ENCODE measurements at places on chromosomes 6 and 20. TPM values are rescaled to one million over a fixed set of nuclear protein-coding genes. Genes with fewer than 3 reads are reported as not detected.
A peak's percentile ranks its signal among the peaks of the same experiment; 100 is the strongest.

- H3K4me3 ChIP-seq: no peak overlapping the region
- no peaks in the 10 kb centered on the region for H3K27me3 ChIP-seq
- H3K27ac ChIP-seq: peak overlapping the region; percentile 68
- DNase-seq: peak; percentile 49
- peaks cover 64% of the 10 kb centered on the region for H3K4me1 ChIP-seq
- H3K36me3 ChIP-seq: peaks cover 6% of the 10 kb centered on the region
Measured at GRCh38 chr6:17867880-17868279, 119.6 kb downstream of the KIF13A start.

ZNF318 gene
- total RNA-seq: 12.2 TPM

ADTRP gene
- 0.58 TPM for total RNA-seq

- H3K27ac ChIP-seq: peak overlapping the region; percentile 100
- DNase-seq: peak; percentile 94
- H3K27me3 ChIP-seq: no peaks in the 10 kb centered on the region
- H3K36me3 ChIP-seq: no peaks in the 10 kb centered on the region
- peak overlapping the region; percentile 12 for H3K4me3 ChIP-seq
- peaks cover 79% of the 10 kb centered on the region for H3K4me1 ChIP-seq
Measured at GRCh38 chr6:85403331-85404015, 46.4 kb upstream of the NT5E start.

MYMX gene
- 0.53 TPM for total RNA-seq

GRCh38 chr20:6075428-6076219 lies 21.8 kb upstream of the LRRN4 start:
- no peak for DNase-seq
- no peak overlapping the region for H3K27ac ChIP-seq
- no peaks in the 10 kb centered on the region for H3K36me3 ChIP-seq
- H3K27me3 ChIP-seq: peaks cover 5% of the 10 kb centered on the region

DNA sequence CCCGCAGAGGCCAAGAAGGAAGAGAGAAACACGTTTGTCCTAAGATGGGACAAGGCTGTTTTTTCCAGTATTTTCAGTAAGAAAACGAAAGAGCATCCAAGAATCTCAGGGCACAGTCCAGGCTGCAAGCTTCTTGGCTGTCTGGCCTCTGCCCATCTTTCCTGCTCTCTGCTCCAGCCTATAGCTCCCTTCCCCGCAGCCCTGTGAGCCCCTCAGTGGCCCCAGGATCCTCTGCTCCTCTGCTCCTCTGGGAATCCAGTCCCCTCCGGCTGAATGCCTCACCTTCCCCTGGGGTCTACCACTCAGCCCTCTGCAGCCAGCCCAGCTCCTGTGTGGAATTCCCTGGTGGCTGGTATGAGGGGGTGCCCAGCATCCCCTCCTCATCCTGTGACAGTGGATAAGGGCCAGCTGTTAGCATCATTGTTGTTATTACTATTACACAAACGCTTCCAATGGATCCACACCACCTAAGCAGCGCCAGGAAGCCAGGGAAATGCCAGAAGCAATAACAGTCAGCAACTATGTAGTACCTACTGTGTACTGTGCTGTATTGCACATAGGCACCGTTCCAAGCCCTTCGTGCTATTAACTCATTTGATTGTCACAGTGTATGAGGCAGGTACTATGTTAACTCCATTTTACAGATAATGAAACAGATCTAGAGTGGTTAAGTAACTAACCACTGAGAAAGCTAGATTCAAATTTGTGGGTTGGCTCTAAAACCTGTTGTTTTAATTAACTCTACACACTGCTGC lies 60.3 kb upstream of the PTPN1 start:
- no peak overlapping the region for H3K4me3 ChIP-seq
- no peaks in the 10 kb centered on the region for H3K36me3 ChIP-seq
- H3K27me3 ChIP-seq: no peaks in the 10 kb centered on the region
- DNase-seq: no peak

DNA sequence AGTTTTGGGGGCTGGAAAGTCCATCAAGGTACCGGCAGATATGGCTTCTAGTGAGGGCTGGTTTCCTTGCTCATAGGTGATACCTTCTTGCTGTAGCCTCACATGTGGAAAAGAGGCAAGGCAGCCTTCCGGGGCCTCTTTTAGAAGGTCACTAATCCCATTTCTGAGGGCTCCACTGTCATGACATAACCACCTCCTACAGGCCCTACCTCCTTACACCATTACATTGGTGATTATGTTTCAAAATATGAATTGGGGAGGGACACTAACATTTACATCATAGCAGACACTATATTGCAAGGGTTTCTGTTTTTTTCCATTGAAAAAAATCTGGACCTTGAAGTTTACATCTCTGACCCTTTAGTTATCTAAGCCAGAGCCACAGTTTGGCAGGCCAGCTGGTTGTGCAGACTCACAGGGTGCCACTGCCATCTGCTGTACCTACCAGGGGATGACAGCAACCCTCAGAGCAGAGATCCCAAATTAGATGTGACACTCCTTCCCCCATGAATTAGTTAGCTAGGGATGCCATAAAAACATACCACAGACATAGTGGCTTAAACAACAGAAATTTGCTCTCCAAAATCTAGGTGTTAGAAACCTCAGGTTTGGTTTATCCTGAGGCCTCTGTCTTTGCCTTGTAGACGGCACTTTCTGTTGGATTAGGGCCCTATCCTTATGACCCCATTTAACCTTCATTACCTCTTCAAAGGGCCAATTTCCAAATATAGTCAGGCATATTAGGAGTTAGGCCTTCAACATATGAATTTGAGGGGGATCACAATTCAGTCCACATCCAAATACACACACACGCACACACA lies 166.4 kb upstream of the RNF217 start:
- no peak for DNase-seq
- H3K27me3 ChIP-seq: no peaks in the 10 kb centered on the region
- no peak overlapping the region for H3K4me3 ChIP-seq
- H3K4me1 ChIP-seq: no peaks in the 10 kb centered on the region
- no peak overlapping the region for H3K27ac ChIP-seq

- no peak for DNase-seq
- no peaks in the 10 kb centered on the region for H3K27me3 ChIP-seq
- H3K4me3 ChIP-seq: no peak overlapping the region
- no peaks in the 10 kb centered on the region for H3K4me1 ChIP-seq
Measured at GRCh38 chr20:52200870-52201269, 9.3 kb upstream of the ZFP64 start.

DNA sequence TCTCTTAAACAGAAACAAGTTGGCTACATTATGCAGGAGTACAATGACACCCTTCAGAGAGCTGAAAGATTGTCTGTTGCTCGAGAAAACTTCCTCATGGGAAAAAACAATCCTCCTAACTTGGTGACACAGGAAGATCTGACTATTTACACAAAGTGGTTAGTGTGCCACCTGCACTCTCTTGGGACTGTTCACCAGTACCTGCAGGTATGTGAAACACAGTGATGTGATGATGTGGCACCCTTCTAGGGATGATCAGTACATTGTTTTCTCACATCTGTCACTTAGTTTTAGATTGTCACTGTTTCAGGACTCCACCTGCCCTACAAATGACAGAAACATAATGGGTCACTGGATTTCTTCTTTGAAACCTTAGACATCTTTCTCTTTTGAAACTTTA lies 101.8 kb downstream of the CEP57L1 start:
- no peak overlapping the region for H3K4me3 ChIP-seq
- no peaks in the 10 kb centered on the region for H3K27me3 ChIP-seq
- no peak for DNase-seq
- no peak overlapping the region for H3K27ac ChIP-seq
- H3K4me1 ChIP-seq: no peaks in the 10 kb centered on the region

DNA sequence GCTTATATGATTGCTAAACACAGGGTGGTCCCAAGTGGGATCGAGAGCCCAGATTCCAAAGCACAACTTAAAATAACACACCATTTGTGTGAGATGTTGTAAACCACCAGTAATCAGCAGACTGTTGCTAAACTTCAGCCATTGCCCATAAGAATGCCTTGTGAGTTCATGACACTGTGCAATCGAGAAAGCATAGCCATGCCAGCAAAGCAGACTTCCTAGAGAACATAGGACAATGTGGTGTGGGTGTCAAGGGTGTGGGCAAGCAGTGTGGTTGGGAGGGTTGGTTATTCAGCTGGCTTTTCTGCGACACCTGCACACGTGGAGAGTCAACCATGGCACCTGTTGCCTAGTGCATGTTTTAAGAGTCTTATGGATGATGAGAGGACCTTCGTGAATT lies 16.1 kb upstream of the CALHM6 start:
- H3K36me3 ChIP-seq: no peaks in the 10 kb centered on the region
- no peaks in the 10 kb centered on the region for H3K27me3 ChIP-seq
- no peak overlapping the region for H3K4me3 ChIP-seq
- no peak overlapping the region for H3K27ac ChIP-seq

- H3K4me1 ChIP-seq: peaks cover 8% of the 10 kb centered on the region
- no peak overlapping the region for H3K27ac ChIP-seq
Measured at GRCh38 chr20:46011631-46012482, 3.1 kb downstream of the MMP9 start.

- peaks cover 32% of the 10 kb centered on the region for H3K4me1 ChIP-seq
- no peaks in the 10 kb centered on the region for H3K27me3 ChIP-seq
- no peak for DNase-seq
- H3K27ac ChIP-seq: 0 out of 2 replicates have a peak overlapping the region, but pooled peaks have one; percentile 20
- H3K4me3 ChIP-seq: no peak overlapping the region
Measured at GRCh38 chr6:158801655-158802294, 17.4 kb downstream of the EZR start.

DNA sequence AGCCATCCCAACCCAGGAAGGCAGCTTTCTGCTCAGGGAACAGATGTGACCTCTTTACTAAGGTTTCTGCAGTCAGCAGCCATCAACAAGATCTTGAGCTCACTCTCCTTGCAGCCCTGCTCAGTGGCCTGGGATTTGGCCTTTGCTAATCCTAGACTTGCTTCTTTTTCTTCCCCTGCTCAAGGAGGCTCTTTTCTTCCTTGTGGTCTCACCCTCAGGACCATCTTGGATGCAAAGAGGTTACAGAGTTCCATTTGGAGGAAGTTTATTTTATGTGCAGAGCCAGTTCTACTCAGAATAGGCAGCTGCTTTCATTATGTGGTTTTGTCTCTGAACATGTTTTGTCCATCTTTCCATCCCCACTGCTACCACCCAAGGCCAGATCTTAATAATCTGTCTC lies 49.3 kb downstream of the RALY start:
- no peaks in the 10 kb centered on the region for H3K4me1 ChIP-seq
- peaks cover 25% of the 10 kb centered on the region for H3K36me3 ChIP-seq
- H3K27me3 ChIP-seq: no peaks in the 10 kb centered on the region

GRCh38 chr6:77383026-77383425 lies 80.3 kb downstream of the HTR1B start:
- no peak overlapping the region for H3K4me3 ChIP-seq
- H3K27me3 ChIP-seq: no peaks in the 10 kb centered on the region
- no peak for DNase-seq
- H3K4me1 ChIP-seq: no peaks in the 10 kb centered on the region
- H3K36me3 ChIP-seq: no peaks in the 10 kb centered on the region

RIMS1 gene
- total RNA-seq: not detected

DNA sequence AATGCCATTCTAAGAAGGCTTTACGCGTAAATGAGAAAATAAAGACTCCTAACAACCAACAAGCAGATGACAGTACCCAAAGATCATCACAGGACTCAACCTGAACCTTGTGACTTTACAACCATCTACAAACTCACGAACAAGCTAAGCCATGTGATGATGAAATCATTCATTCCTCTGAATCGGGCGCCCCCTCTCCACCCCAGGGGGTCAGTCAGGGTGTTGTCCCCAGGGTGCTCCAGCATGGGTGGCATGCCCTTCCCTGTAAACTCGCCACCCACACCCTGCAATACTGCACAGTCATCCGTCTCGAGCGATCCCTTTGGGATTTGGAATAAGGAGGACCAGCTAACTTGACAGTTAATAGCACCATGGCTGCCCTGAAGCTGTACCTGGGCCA lies 12.6 kb downstream of the SERPINB6 start:
- H3K4me1 ChIP-seq: peaks cover 40% of the 10 kb centered on the region
- H3K36me3 ChIP-seq: peaks cover 48% of the 10 kb centered on the region
- H3K4me3 ChIP-seq: no peak overlapping the region
- H3K27me3 ChIP-seq: no peaks in the 10 kb centered on the region
- peak overlapping the region; percentile 9 for H3K27ac ChIP-seq

CAPN11 gene
- total RNA-seq: not detected

- H3K4me3 ChIP-seq: no peak overlapping the region
- no peak for DNase-seq
- H3K27me3 ChIP-seq: no peaks in the 10 kb centered on the region
- H3K4me1 ChIP-seq: peaks cover 19% of the 10 kb centered on the region
- H3K27ac ChIP-seq: no peak overlapping the region
- H3K36me3 ChIP-seq: no peaks in the 10 kb centered on the region
Measured at GRCh38 chr6:133683606-133684005, 205.3 kb upstream of the TCF21 start.

BTN1A1 gene
- total RNA-seq: not detected

PPP1R16B gene
- total RNA-seq: 0.03 TPM

DNA sequence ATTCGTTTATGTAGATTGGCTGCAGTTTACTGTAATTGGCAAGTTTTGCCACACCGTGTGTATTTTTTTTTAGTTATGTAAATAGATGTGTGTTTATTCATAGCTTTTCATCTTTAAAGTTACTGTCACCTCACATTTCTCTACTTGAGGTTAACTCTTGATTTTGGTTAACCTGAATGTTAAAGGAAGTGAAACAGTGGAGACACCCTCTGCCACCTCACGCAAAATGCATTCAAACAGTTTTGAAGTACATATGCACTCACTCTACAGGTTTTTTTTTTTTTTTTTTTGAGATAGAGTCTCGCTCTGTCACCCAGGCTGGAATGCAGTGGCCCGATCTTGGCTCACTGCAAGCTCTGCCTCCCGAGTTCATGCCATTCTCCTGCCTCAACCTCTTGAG lies 17.7 kb downstream of the OR2A4 start:
- H3K4me1 ChIP-seq: peaks cover 10% of the 10 kb centered on the region
- no peak overlapping the region for H3K4me3 ChIP-seq
- H3K27me3 ChIP-seq: no peaks in the 10 kb centered on the region
- no peaks in the 10 kb centered on the region for H3K36me3 ChIP-seq
- H3K27ac ChIP-seq: no peak overlapping the region

COL21A1 gene
- 12.6 TPM for total RNA-seq

C20orf141 gene
- not detected for total RNA-seq

SCRT2 gene
- total RNA-seq: not detected

ALDH5A1 gene
- 0.78 TPM for total RNA-seq

GRCh38 chr6:46491628-46492547 lies 639 bp upstream of the RCAN2 start:
- peaks cover 4% of the 10 kb centered on the region for H3K36me3 ChIP-seq
- H3K4me3 ChIP-seq: peak overlapping the region; percentile 90
- H3K4me1 ChIP-seq: peaks cover 7% of the 10 kb centered on the region
- DNase-seq: peak; percentile 81

DNA sequence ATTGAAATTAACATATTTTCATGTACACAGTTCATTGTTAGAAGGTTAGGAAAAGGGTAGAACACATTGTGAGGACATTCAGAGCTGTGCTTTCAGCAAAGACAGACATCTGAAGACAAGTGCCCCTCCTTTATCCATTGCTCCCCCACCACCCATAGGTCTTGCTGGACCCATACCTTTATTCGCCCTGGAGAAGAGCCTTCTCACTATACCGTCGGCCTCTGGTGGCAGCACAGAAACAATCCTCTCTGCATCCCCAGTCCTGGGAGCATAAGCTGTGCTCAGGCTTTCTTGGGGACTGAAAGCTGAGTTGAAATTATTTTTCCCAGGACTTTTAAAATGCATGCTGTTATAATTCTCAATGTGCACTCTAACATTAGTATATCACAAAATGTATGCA lies 372.3 kb downstream of the EPHA7 start:
- H3K36me3 ChIP-seq: no peaks in the 10 kb centered on the region
- no peaks in the 10 kb centered on the region for H3K4me1 ChIP-seq
- H3K27ac ChIP-seq: no peak overlapping the region
- H3K4me3 ChIP-seq: no peak overlapping the region

MYLK2 gene
- 1.0 TPM for total RNA-seq

LY6G6F gene
- total RNA-seq: not detected
